ENCODE measurements at places on chromosomes 7 and 10.

GRCh38 chr7:11830582-11831155 lies 1.3 kb downstream of the THSD7A start:
- DNase-seq = no peak

DNA sequence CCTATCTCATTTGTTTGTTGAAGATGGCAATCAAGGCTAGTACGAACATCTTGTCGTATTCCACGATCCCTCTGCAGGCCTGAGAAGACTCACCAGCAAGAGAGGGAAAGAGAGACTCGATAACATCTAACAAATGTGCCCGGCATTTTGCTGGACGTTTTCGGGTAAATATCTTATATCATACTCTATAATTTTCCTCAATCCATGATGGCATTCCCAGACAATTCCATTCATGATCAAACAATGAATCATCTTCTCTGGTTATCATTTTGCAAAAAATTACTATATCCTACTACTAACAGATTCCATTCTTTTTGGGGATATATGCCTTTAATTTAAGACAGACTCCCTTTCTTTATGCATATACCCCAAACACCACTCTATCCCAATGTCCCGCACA lies 118.1 kb downstream of the TYW1B start:
- DNase-seq = peak; percentile 2

DNA sequence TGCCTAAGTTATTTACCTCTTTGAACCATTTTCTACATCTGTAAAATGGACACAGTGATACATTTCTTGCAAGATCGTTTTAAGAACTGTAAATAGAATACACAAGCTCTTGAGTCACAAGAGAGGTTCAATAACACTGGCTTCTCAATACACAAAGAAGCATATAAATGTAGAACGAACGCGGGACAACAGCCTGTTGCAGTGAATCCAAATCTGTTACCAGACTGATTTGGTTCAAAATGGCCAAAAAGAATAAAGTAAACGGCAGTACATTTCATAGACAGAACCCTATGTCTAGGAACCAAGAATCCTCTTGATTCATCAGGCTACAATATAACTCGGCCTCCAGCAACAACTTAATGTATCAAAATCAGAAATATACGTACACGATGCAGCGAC lies 701 bp downstream of the MTPAP start:
- DNase-seq = no peak

DNA sequence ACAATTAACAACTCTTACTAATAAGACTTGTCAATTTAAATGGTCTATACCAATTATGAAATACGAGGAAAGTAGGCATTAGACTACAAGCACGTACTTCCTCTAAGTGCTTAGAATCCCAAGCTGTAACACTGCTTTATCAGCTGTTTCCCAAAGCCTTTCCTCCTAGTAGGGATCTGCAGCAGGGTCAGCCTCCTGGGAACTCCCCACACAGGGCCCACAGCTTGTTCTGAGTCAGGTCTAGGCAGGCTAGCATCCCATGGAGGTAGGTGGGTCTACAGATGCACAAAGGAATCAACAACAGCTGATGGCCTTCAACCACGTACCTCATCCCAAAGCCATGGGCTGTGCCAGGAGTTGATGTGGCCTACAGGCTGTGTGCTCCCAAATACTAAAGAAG lies 14.7 kb downstream of the MMS19 start:
- no peak for DNase-seq

GRCh38 chr10:58972576-58973234 lies 203.7 kb upstream of the PHYHIPL start:
- no peak for DNase-seq

DNA sequence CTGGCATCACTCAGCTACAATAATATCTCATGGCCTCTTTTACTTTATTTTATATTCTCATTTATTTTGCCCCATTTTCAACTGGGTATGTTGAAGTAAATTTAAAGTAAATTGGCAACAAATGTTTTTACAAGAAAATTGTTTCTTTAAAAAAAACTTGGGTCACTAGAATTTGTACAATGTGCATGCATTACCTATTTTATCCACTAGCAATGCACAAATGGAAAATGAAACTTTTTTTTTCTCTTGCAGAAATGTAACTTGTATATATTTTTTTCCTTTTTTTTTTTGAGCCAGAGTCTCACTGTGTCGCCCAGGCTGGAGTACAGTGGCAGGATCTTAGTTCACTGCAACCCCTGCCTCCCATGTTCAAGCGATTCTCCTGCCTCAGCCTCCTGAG lies 10.3 kb upstream of the H2AZ2 start:
- DNase-seq = no peak

DNA sequence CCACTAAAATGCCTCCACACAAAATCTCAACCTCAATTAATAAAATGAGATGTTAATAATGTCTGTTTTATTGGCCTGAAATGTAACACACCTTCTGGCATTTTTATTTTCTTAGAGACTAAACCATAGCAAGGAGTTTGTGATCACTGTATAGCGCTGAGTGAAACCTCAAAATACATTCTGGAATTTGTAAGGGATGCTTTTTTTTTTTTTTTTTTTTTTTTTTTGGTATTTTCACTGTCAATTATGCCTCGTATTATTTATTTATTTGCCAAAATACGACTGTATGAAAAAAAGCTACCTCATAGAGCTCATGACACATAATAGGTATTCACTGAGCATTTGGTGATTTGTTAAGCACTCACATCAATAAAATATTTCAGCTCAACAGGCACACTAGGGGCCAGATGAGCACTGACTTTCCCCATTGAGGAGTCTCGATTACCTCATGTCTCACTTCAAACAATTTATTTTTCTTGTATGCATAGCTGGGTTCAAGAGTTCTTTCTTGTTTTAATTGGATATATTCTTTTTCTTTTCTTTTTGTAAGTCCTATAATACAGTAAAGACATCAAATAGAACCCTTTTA lies 36.5 kb downstream of the SEMA3C start:
- DNase-seq = no peak

- DNase-seq = no peak
Measured at GRCh38 chr10:127408733-127409132, 140.4 kb upstream of the NPS start.

DNA sequence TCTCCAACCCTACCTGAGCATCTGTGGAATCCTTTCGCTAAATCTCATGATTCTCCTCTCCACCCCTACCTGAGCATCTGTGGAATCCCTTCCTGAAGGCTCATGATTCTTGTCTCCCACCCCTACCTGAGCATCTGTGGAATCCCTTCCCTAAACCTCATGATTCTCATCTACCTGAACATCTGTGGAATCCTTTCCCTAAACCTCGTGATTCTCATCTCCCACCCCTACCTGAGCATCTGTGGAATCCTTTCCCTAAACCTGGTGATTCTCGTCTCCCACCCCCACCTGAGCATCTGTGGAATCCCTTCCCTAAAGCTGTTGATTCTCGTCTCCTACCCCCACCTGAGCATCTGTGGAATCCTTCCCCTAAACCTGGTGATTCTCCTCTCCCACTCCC lies 342.0 kb downstream of the SDK1 start:
- DNase-seq = no peak

DNA sequence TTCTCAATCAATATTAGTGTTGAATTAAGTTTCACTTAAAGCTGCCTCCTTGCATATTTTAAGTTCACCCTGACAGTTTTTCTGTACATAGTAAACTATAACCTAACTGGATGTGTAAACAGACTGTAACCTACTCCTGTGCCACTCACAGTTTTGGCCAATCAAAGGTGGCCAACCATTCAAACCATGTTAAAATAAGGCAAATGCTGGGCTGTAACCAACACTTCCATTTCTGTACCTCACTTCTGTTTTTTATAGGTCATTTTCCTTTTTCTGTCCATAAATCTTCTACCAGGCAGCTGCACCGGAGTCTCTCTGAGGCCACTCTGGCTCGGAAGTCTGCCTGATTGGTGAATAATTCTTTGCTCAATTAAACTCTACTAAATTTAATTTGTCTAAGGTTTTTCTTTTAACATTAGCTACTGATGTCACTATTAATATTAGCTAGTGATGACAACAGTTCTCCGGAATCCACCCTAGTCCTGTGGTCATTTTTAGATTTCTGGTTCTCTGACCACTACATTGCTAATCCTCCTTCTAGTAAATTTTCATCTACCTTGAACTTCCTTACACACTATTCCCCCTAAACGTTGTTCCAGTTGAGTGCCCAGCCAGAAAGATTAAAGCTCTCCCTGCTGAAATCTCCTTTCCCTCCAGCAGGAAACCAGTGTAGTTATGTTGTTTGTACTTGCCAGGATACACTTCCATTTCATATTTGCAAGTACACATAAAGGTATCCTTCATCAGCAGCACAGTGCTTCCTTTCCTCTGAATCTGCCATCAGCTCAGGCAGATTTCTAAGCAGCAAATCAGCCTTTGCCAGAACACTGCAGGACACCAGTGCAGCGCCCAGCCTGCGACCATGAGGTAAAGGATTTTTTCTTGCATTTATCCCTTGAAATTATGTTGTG lies 18.6 kb upstream of the IFIT2 start:
- no peak for DNase-seq

GRCh38 chr10:63115732-63116383 lies 17.3 kb upstream of the NRBF2 start:
- DNase-seq = no peak

DNA sequence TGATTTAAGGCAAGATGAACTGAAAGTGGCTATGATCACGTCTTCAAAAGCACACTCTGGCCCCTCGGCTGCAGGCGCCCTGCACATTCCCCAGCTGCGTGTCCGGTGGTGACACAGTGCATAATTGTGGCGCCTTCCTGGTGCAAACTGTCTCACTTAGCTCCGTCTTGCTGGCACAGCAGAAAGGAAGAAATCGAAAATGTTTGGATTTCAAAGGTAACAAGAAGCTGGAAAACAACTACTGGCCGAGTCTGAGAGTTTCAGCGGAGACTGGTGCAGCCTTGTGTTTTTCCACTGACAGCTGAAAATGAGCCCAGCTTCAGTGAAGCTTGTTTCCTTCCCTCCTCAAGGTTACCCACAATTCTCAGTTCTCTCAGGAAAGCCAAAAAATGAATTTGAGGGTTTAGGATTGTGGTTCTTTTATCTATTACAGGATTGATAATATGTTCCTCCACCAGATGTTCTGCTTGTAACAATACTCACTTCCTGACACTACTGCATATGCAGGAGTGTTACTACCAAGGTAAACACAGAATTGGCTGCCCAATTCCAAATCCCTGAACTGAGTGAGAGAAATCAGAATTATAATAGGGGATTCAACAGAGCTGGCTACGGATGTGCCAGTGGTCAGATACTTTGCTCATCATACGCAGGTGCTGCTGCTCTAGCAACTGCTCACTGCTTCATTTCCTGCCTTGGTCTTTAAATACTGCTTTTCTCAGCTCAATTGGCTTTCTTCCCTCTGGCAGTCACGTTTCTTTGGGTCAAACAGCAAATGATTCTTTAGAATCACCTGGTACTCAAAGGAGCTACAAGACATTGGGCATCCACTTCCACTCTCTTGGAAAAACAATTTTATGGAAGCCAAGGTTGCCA lies 63.7 kb downstream of the TRUB1 start:
- no peak for DNase-seq

DNA sequence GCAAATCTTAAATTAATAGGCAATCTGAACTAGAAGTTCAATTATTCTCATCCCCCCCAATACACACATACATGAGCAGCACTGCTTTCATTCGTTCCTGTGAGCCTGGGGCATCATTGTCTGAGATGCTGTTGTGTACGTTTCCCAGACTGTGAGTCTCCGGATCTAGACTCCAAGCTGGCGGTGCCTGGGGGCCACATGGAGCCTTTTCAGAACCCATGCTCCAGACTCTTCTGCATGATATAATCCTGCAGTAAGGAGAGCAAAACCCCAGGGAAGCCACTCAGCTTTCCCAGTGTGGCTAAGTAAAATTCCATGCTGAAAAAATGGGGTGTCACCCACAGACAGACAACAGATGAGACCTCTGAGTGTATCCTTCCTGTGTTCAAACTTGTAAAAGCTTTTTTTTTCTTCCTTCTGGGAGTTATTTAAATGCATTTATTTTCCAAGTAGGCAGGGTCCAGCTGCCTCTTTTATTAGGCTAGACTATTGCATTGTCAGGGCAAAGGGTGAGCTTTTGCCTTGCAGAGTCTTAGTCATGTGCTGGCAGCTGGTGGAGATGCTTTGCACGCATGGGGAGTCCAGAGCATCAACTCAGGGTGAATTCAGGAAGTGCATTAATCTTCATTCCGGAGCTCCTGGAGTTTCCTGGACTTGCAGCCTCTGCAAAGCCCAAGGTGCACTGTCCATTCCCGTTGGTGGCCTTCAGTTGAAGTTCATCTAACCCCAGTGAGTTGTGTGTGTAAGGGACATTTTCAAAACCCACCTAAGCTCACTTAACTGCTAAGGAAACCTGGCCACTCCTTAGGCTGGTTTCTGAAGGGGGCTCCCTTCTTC lies 185.7 kb upstream of the ADO start:
- DNase-seq = no peak

DNA sequence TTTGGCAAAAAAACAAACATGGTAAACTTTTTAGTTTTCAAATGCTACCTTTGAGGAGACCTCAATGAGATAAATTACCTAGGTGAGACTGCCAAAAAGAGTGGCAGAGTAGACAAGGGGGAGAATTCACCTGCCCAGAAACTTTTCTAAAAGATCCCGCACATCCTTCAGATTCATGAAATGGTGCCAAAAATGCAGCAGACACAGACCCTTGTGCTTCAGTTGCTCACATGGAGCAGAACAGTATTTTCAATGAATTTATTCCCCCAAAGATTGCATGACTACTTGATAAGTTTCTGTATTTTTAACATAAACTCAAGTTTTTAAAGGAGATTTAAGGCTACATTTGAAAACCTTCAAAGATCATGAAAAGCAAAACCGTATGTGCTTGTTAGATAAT lies 270.0 kb downstream of the TRIL start:
- DNase-seq = no peak

GRCh38 chr10:106815427-106816043 lies 349.0 kb downstream of the SORCS1 start:
- DNase-seq = no peak

- DNase-seq = no peak
Measured at GRCh38 chr10:58016614-58017013, 251.1 kb downstream of the IPMK start.

DNA sequence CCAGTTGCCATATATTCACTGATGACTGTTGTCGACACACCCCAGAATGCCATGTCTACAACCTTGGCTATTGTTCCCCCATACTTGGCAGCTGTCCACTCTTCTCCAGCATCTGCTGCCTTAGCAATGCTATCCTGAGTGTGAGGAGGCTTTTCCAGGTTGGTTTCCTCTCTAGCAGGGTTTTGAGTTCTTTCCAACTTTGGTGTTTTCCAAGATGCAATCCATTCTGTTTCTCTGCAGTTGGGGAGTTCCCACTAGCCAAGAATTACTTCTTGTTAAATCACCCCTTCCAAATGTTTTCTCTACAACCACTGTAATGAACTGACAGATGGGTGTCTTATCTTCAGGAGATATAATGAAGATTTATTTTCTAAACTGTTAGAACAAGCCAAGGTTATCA lies 617.4 kb downstream of the CCSER2 start:
- DNase-seq = no peak
